ENCODE measurements at places on chromosomes 5 and 9.

DNA sequence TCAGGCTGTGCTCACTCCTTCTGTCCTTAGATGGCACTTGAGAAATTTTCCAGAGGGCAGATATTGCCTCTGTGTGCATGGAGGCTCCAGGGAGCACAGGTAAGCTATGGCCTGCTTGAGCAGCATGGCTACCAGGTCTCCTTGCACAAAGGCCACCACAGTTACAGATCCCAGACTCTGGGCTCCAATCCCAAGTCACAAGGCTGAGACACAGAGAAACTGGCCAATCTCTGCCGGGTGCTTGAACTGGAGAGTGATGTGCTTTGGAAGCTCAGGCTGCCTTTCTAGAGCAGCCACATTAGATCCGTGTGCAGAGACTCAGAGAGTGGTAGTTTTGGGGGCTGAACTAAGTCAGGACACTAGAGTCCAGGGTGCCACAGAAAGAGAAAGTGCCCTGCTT is 145.7 kb downstream of the SEMA6A start:
- DNase-seq: no peak

- no peak for DNase-seq
These were observed 26.3 kb upstream of the PTGER4 start for GRCh38 chr5:40653221-40654022.

GRCh38 chr5:147176422-147176821 is 58.4 kb upstream of the STK32A start:
- DNase-seq: no peak

DNA sequence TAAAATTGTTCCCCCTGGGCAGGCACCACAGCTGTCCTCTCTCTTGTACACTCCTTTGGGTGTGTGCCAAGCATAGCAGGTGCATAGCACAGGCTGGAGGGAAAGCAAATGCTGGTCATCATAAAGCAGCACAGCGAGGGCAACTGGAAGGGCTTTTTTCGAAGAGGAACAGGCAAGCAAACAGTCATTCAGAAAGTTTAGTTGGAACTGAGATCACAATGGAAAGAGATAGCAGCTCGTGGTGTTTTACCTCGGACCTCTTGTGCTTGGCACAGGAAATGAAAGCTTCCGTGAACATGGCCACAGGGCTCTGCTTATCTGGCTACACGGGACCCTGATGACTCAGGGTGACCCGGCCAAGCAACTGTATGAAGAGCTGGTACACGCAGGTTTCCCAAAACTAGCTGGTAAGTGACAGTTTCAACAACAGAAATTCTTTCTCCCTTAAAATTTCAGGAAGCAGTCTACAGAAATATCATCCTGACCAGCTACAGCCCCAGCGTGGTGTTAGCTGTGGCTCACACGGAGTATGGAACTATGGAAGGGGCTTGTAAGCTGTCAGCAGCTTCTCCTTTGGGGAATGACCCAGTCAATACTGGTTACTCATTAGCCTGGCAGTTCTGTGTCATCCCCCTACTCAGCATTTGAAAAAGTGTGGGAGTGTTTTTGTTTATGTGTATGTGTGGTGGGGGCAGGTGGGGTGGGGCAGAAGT is 48.1 kb downstream of the POC5 start:
- DNase-seq: no peak

DNA sequence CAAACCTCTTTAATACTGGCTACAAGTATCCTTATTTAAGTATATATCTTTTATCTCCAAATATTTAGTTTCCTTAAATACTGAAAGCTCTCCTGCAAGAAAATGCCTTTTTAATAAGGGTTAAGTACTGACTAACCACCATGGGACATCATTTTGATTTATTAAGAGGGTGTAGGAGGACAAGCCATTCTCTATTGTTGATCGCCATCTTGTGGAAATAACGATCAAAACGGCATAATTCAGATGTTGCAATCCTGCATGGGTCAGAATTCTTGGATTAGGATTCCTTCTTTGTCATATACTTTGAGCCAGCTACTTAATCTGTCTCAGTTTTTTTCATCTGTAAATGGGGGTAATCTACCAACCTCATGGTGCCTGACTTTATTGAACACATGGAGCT is 28.7 kb upstream of the C5orf46 start:
- no peak for DNase-seq

DNA sequence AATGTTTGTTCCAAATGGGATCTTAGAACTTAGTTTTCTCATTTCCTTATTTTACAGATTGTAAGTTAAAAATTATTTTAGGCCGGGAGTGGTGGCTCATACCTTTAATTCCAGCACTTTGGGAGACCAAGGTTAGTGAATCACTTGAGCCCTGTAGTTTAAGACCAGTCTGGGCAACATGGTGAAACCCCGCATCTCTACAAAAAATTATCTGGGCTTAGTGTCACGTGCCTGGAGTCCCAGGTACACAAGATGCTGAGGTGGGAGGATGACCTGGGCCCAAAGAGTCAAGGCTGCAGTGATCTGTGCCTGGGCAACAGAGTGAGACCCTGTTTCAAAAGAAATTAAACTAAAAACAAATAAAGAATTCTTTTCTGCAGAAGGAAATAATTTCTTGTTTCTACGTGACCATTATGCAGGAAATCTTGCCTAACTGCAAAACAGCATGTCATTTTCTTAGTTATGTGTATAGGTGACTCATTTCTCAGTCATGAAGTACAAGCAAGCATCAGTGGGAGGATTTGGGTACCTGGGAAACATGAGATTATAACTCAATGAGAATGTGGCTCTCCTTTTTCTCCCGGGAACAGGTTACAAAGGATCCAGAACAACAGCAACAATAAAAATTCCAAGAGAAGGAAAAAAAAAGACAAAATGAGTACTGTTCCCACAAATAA is 375.1 kb upstream of the ST8SIA4 start:
- DNase-seq: no peak

GRCh38 chr5:75614176-75614575 is 2.9 kb downstream of the ANKDD1B start:
- no peak for DNase-seq

DNA sequence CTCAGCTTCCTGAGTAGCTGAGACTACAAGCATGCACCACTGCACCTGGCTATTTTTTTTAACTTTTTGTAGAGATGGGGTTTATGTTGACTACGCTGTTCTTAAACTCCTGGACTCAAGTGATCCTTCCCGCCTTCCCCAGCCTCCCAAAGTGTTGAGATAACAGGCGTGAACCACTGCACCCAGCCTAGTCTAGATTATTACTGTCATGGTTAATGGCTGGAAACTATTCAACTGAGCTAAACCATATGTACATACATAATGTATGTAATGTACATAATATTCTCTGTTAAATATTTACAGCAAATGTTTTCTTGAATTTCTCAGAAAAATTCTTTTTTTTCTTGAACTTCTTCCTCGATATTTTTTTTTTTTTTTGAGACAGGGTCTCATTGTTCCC is 21.3 kb downstream of the PPP2CA start:
- no peak for DNase-seq

GRCh38 chr5:144169904-144170275 is 569 bp downstream of the YIPF5 start:
- DNase-seq: no peak

GRCh38 chr5:38453506-38453905 is 102.9 kb downstream of the LIFR start:
- DNase-seq: no peak

- DNase-seq: no peak
These were observed 19.9 kb upstream of the ZSWIM6 start for GRCh38 chr5:61311836-61312808.

- DNase-seq: no peak
These were observed 729 bp upstream of the TNPO1 start for GRCh38 chr5:72815580-72816283.

- DNase-seq: no peak
These were observed 153.3 kb downstream of the CARTPT start for GRCh38 chr5:71872311-71872864.

- no peak for DNase-seq
These were observed 47.8 kb downstream of the PTPN3 start for GRCh38 chr9:109450346-109450745.

GRCh38 chr5:5383461-5383860 is 39.0 kb upstream of the ICE1 start:
- no peak for DNase-seq

DNA sequence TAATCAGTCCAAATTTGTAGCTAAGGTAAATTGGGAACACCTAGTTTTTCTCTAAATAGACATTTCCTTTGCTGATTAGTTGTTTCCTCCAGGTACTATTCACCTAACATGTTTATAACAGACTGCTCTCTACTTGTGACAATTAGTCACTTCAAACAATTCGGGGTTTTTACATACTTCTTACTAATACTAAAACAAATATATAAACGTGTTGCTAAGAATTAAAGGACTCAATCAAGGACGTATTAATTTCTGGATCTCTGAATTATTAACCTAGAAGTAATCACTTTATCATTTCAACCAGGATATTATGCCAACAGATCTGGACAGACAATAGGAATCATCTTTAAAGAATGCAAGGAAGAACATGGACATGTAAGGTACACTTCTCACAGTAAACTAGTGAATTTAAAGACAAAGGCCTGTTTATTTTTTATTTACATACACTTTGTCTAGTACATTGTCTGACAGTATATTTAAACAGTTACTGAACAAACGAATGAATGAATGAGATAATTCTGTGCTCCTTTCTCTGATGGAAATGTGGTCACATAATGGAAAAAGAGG is 22.3 kb downstream of the PJA2 start:
- no peak for DNase-seq

GRCh38 chr5:163941079-163941478 is 435.7 kb downstream of the MAT2B start:
- no peak for DNase-seq

DNA sequence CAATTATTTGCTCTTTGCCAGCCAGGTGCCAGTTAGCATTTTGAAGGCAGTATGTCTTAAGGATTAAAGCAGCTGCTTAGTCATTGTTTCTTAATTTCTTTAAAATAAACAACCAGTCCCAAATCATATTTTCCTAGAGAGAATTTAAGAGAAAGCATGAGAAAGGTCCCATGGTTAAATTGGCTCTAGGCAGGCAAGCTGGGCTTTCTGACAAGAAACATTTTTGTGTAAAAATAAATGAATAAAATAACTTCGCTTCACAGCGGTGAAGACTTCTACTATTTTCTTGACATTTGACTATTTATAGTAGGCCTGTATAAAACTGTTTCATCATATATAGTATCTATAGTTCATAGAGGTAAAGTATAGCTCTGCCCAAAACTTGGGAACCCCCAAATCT is 617.7 kb upstream of the C9orf72 start:
- no peak for DNase-seq

- DNase-seq: no peak
These were observed 10.3 kb downstream of the WWC1 start for GRCh38 chr5:168301593-168302390.

- DNase-seq: no peak
These were observed 142.0 kb downstream of the ZNF608 start for GRCh38 chr5:124604419-124604818.

DNA sequence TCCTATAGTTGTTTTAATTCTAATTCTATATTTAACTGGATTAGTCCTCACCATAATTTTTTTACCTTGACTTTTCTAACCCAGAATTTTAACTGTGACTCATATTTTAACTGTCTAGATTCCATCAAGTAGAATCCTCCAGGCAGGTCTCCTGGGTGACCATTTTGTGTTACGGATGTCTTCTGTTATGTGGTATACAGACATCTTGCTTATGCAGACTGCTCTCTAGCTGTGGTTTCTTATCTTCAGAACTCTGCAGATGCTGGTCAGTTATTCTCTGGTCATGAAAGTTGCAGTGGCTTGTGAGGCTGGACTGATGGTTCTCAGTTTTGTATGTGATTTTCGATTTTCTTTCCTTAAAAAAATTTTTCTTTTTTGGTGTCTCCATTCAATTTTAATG is 139.4 kb downstream of the ATG10 start:
- DNase-seq: no peak

GRCh38 chr5:79695526-79695925 is 5.9 kb downstream of the CMYA5 start:
- no peak for DNase-seq

- DNase-seq: no peak
These were observed 45.0 kb upstream of the ASS1 start for GRCh38 chr9:130399768-130400167.

DNA sequence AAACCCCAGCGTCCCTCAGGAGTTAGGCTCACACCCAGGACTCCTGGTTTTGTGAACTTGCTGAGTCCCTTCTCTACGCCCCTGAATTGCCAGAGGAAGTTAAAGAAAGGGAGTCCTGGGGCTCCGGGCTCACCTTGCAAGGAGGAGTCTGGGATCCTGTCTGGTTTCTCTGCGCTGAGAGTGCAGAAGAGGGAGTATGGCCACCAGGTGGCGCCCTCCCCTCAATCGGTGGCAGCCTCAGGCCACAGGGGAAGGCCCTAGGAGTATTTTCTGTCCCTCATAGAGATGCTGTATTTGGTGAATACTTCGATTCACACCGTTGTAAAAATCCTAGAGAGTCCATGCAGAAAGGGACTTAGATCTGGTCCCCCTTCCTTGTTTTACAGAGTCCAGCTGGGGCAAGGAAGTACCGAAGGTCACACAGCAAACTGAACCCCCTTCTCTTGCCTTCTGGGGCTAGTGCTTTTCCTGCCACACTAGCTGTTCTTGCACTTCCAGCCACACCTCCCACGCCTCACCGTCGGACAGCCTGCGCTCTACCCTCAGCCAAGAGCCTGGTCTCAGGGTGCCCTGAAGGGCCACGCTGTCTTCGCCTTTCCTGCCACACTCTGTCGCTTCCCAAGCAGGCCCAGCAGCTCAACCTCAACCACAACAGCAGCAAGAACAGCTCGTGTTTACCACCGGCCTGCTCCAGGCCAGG is 10.2 kb downstream of the HAND1 start:
- peak; percentile 20 for DNase-seq

DNA sequence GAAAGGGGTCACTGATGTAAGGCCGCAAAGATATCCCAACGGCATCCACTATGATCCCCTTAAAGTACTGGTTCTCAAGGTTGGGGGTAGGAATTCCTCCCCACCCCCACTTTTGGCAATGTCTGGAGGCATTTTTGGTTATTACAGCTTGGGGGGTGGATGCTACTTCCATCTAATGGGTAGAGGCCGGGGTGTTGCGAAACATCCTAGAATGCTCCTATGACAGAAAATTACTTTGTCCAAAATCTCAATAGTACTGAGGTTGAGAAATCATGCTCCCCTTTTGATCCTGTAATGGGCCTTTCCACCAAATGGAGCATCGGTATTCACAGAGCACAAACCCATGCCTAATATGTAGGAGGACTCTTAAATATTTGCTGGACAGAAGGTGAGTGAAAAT is 20.8 kb upstream of the TCERG1 start:
- no peak for DNase-seq

- no peak for DNase-seq
These were observed 50.8 kb upstream of the OSMR start for GRCh38 chr5:38794986-38795385.

GRCh38 chr9:75889977-75890471 is 449 bp upstream of the PCSK5 start:
- DNase-seq: no peak

DNA sequence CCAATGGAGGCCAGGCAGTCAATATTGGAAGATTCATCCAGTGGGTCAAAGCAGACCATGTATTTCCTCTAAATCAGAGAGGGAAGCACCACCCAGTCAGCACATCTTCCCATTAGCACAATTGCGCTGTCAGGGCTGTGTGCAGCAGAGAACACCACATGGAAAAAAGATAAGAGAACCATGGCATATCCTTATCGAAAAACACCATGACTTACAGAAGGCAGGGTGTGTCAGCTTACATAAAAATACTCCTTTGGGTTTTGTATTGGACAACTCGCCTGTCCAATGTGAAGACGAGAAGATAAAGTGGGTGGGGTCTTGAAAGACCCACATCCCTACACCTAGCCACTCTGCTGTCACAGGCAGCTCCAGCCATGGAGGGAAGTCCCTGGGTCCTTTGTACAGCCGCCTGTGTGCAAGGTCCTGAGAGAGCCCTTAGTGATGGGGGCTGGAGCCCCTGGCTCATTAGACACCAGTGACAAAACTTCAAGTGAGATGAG is 71.9 kb upstream of the SPATA31E1 start:
- DNase-seq: no peak
